ENCODE measurements at places on chromosomes 7 and 10.

- DNase-seq, result no peak
Measured at GRCh38 chr10:4195213-4195612, 410.2 kb upstream of the KLF6 start.

GRCh38 chr10:35341521-35341920 is 5.2 kb downstream of the CCNY start:
- no peak for DNase-seq

- DNase-seq, result no peak
Measured at GRCh38 chr7:1662767-1663166, 7.3 kb upstream of the ELFN1 start.

DNA sequence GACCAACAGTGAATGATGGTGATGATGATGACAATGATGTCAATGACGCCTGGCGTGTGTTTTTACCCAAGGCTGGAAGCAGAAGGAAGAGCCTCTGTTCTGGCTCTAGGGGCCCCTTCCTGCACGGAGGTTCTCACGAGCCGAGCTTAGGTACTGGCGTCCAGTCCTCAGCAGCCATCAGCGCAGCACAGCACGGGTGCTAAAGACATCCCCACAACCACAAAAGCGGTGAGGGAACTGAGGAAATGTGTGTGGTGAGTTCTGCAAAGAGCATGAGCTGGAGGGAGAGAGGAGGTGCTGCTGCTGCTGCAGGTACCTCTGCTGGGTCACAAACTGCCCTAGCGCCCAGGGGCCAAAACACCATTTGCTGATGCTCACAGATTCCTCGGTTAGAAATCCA is 81.6 kb downstream of the SFMBT2 start:
- DNase-seq, result no peak

- no peak for DNase-seq
Measured at GRCh38 chr10:10758306-10758705, 259.4 kb upstream of the CELF2 start.

GRCh38 chr10:35425595-35425994 is 89.3 kb downstream of the CCNY start:
- DNase-seq, result no peak

DNA sequence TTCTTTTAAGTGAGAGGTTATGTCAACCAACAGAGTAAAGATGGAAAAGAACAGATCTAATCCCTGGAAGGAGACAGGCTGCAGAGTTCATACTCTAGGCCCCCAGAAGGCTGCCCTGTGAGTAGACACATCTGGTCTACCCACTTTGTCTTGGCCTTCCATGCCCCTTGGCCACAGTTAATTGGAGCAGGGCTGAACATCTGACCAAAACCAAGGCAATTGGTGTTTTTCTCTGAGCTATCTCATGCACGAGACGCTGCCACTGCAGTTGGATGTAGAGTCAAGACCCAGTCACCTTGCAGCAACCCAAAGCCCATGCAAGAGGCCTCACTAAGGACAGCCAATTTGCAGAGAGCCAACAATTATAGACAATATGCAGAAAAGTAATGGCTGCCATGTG is 9.0 kb downstream of the MYOF start:
- DNase-seq, result no peak

Measured in stimulated activated CD8-positive, alpha-beta memory T cell treated with anti-CD3 and anti-CD28 coated beads, Interleukin-2, amount 100 ng/mL, for 1 hour (primary cell).